GM23248 (cell line): ENCODE measurements at places on chromosomes 5 and 9. TPM values are rescaled to one million over a fixed set of nuclear protein-coding genes. Genes with fewer than 3 reads are reported as not detected.

DNA sequence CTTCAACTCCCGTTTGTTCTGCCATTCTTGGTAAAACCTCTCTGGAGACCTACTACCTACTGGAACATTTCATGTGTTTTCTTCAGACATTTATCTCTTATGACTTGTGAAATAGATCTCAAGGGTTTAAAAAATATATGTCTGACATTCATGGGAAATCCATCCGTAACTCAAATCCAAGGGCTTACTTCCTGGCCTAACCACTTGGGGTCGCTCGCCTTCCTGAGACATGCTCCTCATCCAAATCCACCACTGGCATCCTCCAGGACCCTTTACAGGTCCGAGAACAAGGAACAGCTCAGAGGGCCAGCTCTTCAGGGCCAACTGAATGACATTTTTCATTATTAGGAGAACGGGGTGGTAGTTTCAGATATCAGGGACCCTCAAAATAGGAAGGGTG lies 235.1 kb upstream of the TUT7 start:
- no peak for DNase-seq

Gene OGN
- polyA plus RNA-seq: 0.16 and 0.23 TPM in 2 replicates

GRCh38 chr9:266228-266627 lies 51.6 kb downstream of the DOCK8 start:
- no peak for DNase-seq

Gene C9orf153
- 0.21 TPM in 1 of 2 replicates, not detected in the other for polyA plus RNA-seq

DNA sequence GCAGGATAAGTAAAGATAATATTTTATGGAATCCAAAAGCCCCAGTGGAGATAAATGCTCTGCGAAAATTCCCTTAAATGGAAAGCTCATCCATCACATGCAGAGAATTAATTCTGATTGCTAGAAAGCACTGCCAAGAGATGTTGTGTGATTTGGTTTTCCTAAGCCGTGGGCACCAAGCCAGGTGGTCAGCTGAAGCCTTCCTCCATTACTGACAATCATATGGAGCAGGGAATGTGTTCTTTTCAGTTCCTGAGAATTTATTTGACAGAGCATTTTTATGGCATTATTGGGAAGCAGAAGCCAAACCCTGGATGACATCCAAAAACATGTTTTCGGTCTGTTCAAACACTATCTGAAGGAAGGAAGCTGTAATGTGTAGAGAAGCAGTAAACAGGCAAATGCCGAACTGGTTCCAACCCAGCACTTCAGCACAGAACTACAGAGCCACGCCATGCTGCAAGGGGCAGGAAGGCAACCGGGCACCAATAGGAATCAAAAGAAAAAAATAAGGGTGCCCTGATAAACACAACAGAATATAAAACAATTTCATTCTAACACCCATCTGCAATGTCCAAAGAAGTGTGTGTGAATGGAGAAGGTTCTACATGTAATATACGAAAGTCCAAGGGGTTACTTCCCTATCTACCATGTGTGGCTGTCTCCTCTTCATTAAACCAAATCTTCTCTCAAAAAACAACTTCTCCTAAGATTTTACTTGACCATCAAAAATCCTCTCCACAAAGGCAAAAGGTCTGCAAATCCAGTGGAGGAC lies 12.3 kb downstream of the ARSB start:
- peak; percentile 21 for DNase-seq

Gene GRM6
- polyA plus RNA-seq: 0.04 TPM in 1 of 2 replicates, not detected in the other

GRCh38 chr9:74817281-74817810 lies 70.4 kb downstream of the TRPM6 start:
- no peak for DNase-seq

DNA sequence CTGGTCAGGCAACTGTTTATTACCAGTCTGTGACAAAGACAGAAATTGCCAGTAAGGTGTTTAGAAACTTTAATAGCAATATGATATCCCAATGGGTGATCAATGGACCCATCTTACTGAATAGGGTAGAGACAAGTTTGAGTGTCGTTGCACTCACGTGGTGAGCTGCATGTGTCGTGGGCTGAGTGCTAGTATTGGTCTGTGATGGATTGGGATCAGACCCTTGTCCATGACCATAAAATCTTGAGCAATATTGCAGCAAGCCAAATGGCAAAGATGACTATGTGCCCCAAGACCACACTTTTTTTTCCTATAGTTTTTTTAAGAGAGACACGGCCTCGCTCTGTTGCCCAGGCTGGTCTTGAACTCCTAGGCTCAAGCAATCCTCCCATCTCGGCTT lies 114.5 kb downstream of the PALM2AKAP2 start:
- no peak for DNase-seq

- DNase-seq: peak; percentile 2
Measured at GRCh38 chr5:164422400-164422799, 917.0 kb downstream of the MAT2B start.

Gene CORO2A
- 1.3 and 1.5 TPM in 2 replicates for polyA plus RNA-seq

Gene IFNB1
- polyA plus RNA-seq: not detected in 2 replicates

DNA sequence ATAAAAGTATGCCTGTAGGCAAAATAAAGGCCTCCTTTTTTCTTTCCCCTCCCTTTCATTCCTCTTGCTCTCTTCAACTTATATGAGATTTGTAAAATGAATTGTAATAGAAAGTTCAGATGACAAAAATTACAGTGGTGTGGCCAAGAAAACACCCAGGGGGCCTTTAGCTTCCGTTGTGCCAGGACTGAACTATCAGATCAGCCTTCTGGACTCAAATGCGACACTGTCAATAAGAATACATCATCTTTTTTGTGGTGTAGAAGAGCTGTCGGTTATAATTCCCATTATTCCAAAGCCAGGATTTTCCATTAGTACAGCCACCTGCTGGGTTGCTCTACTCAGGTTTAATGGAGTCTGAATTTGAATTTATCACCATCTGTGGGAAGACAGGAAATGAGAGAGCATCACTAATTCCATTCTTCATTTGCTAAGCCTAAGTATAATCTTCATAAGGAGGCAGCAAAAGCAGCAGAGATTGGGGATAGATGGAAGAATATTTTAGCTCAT lies 443.4 kb downstream of the ANXA1 start:
- no peak for DNase-seq

- no peak for DNase-seq
Measured at GRCh38 chr5:99702565-99702964, 773.8 kb upstream of the CHD1 start.

- no peak for DNase-seq
Measured at GRCh38 chr9:136853596-136854112, 1.5 kb downstream of the MAMDC4 start.

- DNase-seq: no peak
Measured at GRCh38 chr9:126464694-126465441, 138.2 kb downstream of the MVB12B start.

DNA sequence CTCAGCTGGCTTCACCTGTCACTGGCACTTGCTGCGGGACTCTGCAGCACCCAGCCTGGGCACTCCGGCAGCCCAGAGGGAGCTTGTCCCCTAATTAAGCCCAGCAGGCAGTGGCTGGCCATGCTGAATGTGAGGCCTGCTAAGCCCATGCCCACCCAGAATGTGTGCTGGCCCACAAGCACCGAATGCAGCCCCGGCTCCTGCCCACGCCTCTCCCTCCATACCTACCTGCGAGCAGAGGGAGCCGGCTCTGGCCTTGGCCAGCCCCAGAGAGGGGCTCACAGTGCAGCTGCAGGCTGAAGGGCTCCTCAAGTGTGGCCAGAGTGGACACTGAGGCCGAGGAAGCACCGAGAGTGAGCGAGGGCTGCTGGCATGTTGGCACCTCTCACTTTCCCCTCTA lies 32.4 kb upstream of the SUB1 start:
- DNase-seq: no peak

Gene SPATA31E1
- polyA plus RNA-seq: not detected in 2 replicates

DNA sequence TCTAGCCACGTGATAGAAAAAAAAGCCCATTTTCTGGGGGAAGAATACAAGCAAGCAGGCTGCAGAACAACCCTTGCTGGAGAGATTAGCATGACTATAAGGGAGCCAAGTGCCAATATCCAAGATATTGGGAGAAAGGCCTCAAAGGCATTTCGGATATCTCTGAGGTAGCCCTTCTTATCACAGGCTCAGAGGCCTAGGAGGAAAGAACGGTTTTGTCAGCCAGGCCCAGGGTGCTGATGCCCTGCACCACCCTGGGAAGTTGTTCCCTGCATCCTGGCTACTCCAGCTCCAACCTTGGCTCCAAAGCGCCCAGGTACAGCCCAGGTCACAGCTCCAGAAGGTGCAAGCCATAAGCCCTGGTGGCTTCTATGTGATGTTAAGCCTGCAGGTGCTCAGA lies 66.4 kb downstream of the C9orf153 start:
- no peak for DNase-seq

- peak; percentile 86 for DNase-seq
Measured at GRCh38 chr5:138641547-138642298, 66.5 kb upstream of the HSPA9 start.

Gene SLC25A2
- polyA plus RNA-seq: not detected in 2 replicates

DNA sequence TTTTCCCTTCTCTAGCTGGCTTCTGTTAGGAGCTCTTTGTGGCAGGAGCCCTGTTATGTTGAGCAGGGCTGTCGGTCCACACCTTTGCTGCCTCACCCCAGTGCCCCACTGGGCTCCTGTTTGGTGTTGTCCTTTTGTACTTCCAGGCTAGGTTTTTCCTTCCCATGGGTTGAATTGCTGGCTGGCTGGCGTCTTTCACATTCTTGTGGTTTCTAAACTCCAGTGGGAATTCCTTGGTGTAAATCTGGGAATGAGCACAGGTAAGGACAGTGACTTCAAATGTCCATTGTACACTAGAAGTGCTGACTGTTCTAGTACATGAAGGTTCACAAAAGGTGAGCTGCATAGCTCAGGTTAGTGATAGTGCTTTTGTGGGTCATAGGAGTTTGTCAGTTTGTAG lies 30.4 kb downstream of the RASGRF2 start:
- DNase-seq: no peak

Gene EQTN
- polyA plus RNA-seq: not detected in 2 replicates

GRCh38 chr5:28734396-28734795 lies 1696.0 kb upstream of the CDH9 start:
- no peak for DNase-seq

Gene RNF20
- 29.5 and 34.3 TPM in 2 replicates for polyA plus RNA-seq

- DNase-seq: peak; percentile 63
Measured at GRCh38 chr5:88675708-88676636, 207.0 kb downstream of the MEF2C start.
